Regular cardiac myocyte (primary cell): ENCODE measurements at places on chromosomes 2 and 18. TPM values are rescaled to one million over a fixed set of nuclear protein-coding genes. Genes with fewer than 3 reads are reported as not detected.

SERPINB12 gene
- not detected in 2 replicates for total RNA-seq

LRP1B gene
- under 0.01 TPM in 2 replicates for total RNA-seq

VWC2L gene
- total RNA-seq: not detected in 2 replicates

CAB39 gene
- 68.1 and 75.5 TPM in 2 replicates for total RNA-seq

RNMT gene
- total RNA-seq: 20.3 and 36.9 TPM in 2 replicates

IGFBP5 gene
- total RNA-seq: 363 and 386 TPM in 2 replicates

ZSWIM2 gene
- total RNA-seq: under 0.01 TPM in 2 replicates

PRKAG3 gene
- under 0.01 TPM in 1 of 2 replicates, not detected in the other for total RNA-seq

EIPR1 gene
- 28.2 and 45.4 TPM in 2 replicates for total RNA-seq

CNTNAP5 gene
- under 0.01 TPM in 2 replicates for total RNA-seq

BUB1 gene
- 6.5 and 49.5 TPM in 2 replicates for total RNA-seq

CROCC2 gene
- not detected in 2 replicates for total RNA-seq

GALNT3 gene
- 0.56 and 1.2 TPM in 2 replicates for total RNA-seq

POTEI gene
- total RNA-seq: under 0.01 TPM in 1 of 2 replicates, not detected in the other

CHRNG gene
- total RNA-seq: not detected in 2 replicates

RBM44 gene
- 0.19 and 0.56 TPM in 2 replicates for total RNA-seq

ANKRD30B gene
- 0.96 and 4.5 TPM in 2 replicates for total RNA-seq

IL1RL2 gene
- total RNA-seq: 1.7 and 2.3 TPM in 2 replicates

GPD2 gene
- 97.2 and 171 TPM in 2 replicates for total RNA-seq

ADRA2B gene
- total RNA-seq: 2.0 TPM in 1 of 2 replicates, not detected in the other

STPG4 gene
- total RNA-seq: under 0.01 and 0.56 TPM in 2 replicates

NEMP2 gene
- 6.7 and 9.3 TPM in 2 replicates for total RNA-seq

ABCB11 gene
- total RNA-seq: not detected in 2 replicates

SNED1 gene
- total RNA-seq: 4.6 and 10.7 TPM in 2 replicates

LHCGR gene
- not detected in 2 replicates for total RNA-seq

DYNAP gene
- not detected in 2 replicates for total RNA-seq

IL36RN gene
- total RNA-seq: under 0.01 TPM in 1 of 2 replicates, not detected in the other

GAL3ST2 gene
- total RNA-seq: 0.19 and 0.85 TPM in 2 replicates

PCARE gene
- not detected in 2 replicates for total RNA-seq

NGEF gene
- total RNA-seq: 0.28 and 1.9 TPM in 2 replicates

ASXL3 gene
- total RNA-seq: 0.19 and 1.1 TPM in 2 replicates

FAM237A gene
- total RNA-seq: not detected in 2 replicates

HNMT gene
- total RNA-seq: 28.0 and 46.5 TPM in 2 replicates

AP1S3 gene
- total RNA-seq: 18.0 and 28.0 TPM in 2 replicates

OTOF gene
- 0.19 and 0.28 TPM in 2 replicates for total RNA-seq

CDH20 gene
- under 0.01 and 0.28 TPM in 2 replicates for total RNA-seq

L3MBTL4 gene
- total RNA-seq: under 0.01 TPM in 2 replicates

FHL2 gene
- 247 and 287 TPM in 2 replicates for total RNA-seq

ARHGAP28 gene
- total RNA-seq: 0.77 and 5.4 TPM in 2 replicates

SLC4A5 gene
- total RNA-seq: under 0.01 TPM in 1 of 2 replicates, not detected in the other

SYT4 gene
- total RNA-seq: not detected in 2 replicates

ACADL gene
- under 0.01 TPM in 1 of 2 replicates, not detected in the other for total RNA-seq

PRKCE gene
- total RNA-seq: 8.2 and 13.8 TPM in 2 replicates
